ENCODE measurements at places on chromosomes 5 and 9. TPM values are rescaled to one million over a fixed set of nuclear protein-coding genes. Genes with fewer than 3 reads are reported as not detected.

Gene BNIP1
- total RNA-seq = 22.7 TPM

Gene LHX3
- total RNA-seq = not detected

Gene SPINK7
- not detected for total RNA-seq

Gene ADCY2
- total RNA-seq = not detected

DNA sequence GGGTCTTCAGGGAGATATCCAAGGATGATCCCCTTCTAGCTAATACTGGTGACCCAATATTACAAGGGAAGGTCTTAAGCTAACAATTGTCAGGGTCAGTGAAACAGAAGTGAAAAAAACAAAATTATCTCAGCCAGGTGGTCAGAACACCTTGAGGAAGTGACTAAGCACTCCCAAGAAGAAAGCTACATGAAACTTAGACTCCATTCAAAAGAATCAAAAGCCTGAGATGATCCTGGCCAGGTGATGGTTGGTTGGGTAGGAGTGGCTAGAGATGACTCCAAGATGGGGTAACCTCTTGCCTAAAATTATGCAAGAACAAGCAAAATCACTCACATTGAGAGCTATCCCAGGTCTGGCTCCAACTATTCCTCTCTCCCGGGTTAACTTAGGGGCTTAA is 5.4 kb downstream of the VCP start:
- no peak for DNase-seq

Gene ZNF454
- total RNA-seq = 1.7 TPM

Data from epithelial cell of proximal tubule (primary cell).